ENCODE measurements at places on chromosomes 5 and 9. TPM values are rescaled to one million over a fixed set of nuclear protein-coding genes. Genes with fewer than 3 reads are reported as not detected.

- H3K4me1 ChIP-seq: peaks cover 3% of the 10 kb centered on the region
- H3K36me3 ChIP-seq: no peaks in the 10 kb centered on the region
- H3K27ac ChIP-seq: no peak overlapping the region
- no peaks in the 10 kb centered on the region for H3K27me3 ChIP-seq
Measured at GRCh38 chr5:152349683-152350526, 55.2 kb downstream of the NMUR2 start.

GRCh38 chr9:129875181-129875611 lies 39.9 kb downstream of the USP20 start:
- peaks cover 49% of the 10 kb centered on the region for H3K36me3 ChIP-seq
- H3K27ac ChIP-seq: no peak overlapping the region
- DNase-seq: no peak
- no peak overlapping the region for H3K4me3 ChIP-seq

DNA sequence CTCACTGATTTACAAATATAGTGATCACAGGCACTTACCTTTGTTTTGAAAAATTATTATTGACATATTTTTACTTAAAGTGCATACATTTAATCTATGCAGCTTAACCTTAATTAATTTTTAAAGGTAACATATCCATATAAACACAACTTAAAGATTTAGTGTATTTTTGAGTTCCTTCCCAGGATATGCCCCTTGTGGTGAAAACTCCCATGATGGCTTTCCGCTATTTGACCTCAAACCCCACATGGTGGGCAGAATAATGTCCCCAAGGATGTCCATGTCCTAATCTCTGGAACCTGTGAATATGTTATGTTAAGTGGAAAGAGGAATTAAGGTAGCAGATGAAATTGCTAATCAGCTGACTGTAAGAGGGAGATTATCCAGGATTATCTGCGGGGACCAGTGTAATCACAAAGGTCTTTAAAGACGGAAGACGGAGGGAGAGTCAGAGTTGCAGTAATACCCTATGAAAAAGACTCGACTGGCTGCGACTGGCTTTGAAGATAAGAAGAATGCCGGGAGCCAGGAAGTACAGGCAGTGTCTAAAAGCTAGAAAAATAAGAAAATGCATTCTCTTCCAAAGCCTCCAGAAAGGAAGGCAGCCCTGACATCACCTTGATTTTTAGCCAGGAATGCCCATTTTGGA lies 193.9 kb downstream of the ICE1 start:
- DNase-seq: no peak
- H3K36me3 ChIP-seq: no peaks in the 10 kb centered on the region

GRCh38 chr9:71977003-71977402 lies 65.6 kb downstream of the C9orf85 start:
- no peak for DNase-seq
- no peaks in the 10 kb centered on the region for H3K4me1 ChIP-seq
- no peak overlapping the region for H3K27ac ChIP-seq

GRCh38 chr5:61532983-61533382 lies 200.9 kb downstream of the ZSWIM6 start:
- peaks cover 50% of the 10 kb centered on the region for H3K36me3 ChIP-seq
- no peak overlapping the region for H3K27ac ChIP-seq
- no peaks in the 10 kb centered on the region for H3K4me1 ChIP-seq
- H3K4me3 ChIP-seq: no peak overlapping the region
- no peak for DNase-seq

The OTP gene
- total RNA-seq: not detected

- no peaks in the 10 kb centered on the region for H3K27me3 ChIP-seq
- H3K4me1 ChIP-seq: no peaks in the 10 kb centered on the region
- no peak overlapping the region for H3K4me3 ChIP-seq
- no peak for DNase-seq
- no peak overlapping the region for H3K27ac ChIP-seq
Measured at GRCh38 chr5:128645581-128645980, 107.5 kb upstream of the FBN2 start.

The ADAMTS16 gene
- 0.26 TPM for total RNA-seq

GRCh38 chr5:68193481-68194036 lies 22.0 kb upstream of the PIK3R1 start:
- H3K27me3 ChIP-seq: no peaks in the 10 kb centered on the region
- no peak overlapping the region for H3K27ac ChIP-seq
- H3K4me1 ChIP-seq: no peaks in the 10 kb centered on the region
- no peak overlapping the region for H3K4me3 ChIP-seq
- H3K36me3 ChIP-seq: no peaks in the 10 kb centered on the region
- DNase-seq: no peak

DNA sequence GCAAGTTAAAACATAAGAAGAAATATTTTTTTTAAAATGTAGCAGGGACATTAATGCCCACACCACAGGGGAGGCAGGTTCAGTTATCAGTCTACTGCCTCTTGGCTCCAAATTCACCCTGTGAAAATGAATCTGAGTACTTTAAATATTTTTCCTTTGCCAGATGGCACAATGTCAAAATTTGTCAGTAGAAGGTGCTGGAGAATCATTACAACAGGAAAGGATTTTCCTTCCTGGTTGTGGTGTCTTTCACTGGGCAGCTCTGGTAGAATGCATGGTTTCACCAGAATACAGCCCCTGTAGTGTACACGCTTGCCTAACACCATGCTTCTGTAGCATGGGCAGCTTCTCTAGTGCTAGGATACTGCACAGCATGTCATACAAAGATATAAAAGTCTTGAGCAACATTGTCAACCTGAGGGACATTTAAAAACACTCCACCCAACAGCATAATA lies 9.7 kb upstream of the SREK1 start:
- no peak overlapping the region for H3K27ac ChIP-seq
- no peak overlapping the region for H3K4me3 ChIP-seq
- no peaks in the 10 kb centered on the region for H3K27me3 ChIP-seq
- no peak for DNase-seq
- no peaks in the 10 kb centered on the region for H3K36me3 ChIP-seq

- H3K4me3 ChIP-seq: peak overlapping the region; percentile 55
- no peaks in the 10 kb centered on the region for H3K36me3 ChIP-seq
- peaks cover 34% of the 10 kb centered on the region for H3K4me1 ChIP-seq
- H3K27me3 ChIP-seq: no peaks in the 10 kb centered on the region
Measured at GRCh38 chr9:136977649-136978072, 357 bp downstream of the PTGDS start.

The LURAP1L gene
- 32.3 TPM for total RNA-seq

DNA sequence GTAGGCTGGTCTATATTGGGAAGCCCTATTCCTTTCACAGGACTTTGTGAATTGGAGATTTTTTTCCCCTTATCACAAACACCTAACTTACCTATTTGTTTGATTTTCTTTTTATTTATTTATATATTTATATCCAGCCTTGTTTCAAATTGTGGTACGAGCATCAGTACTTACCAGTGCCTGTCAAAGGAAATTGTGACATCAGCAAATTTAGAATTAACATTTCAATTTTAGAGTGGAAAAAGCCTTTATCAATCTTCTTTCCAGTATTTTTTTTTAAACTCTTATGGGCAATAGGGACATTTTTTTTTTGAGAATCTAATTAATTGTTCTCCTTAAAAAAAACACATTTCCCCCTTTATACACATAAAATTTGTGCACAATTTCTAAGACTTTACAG lies 790.2 kb downstream of the PRELID2 start:
- DNase-seq: no peak
- H3K4me1 ChIP-seq: no peaks in the 10 kb centered on the region
- H3K4me3 ChIP-seq: no peak overlapping the region
- H3K36me3 ChIP-seq: no peaks in the 10 kb centered on the region

DNA sequence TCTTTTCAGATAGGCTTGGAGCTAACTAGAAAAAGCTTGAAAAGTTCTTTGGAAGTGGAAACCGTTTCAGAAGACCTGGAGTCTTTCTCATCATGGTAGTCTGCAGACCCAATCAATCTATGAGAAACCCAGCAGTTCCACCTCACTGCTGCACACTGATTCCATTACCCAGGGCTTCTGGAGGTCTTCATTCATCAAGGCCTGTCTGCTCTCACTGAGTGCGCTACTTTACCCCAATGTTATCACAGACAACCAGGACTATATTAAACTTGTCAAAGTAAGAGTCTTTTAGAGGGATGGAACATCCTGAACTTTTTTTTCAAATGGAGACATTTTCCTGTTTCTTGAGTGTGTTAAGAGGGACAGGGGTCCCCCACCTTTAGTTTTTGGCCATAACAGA lies 93.1 kb downstream of the BOD1 start:
- DNase-seq: no peak
- no peak overlapping the region for H3K4me3 ChIP-seq
- peaks cover 10% of the 10 kb centered on the region for H3K27me3 ChIP-seq
- H3K27ac ChIP-seq: no peak overlapping the region

GRCh38 chr5:125487231-125487630 lies 740.8 kb upstream of the ZNF608 start:
- H3K27me3 ChIP-seq: no peaks in the 10 kb centered on the region
- DNase-seq: no peak
- no peak overlapping the region for H3K4me3 ChIP-seq
- H3K36me3 ChIP-seq: no peaks in the 10 kb centered on the region
- H3K4me1 ChIP-seq: peaks cover 11% of the 10 kb centered on the region

- peak overlapping the region; percentile 99 for H3K27ac ChIP-seq
- no peaks in the 10 kb centered on the region for H3K27me3 ChIP-seq
- peaks cover 33% of the 10 kb centered on the region for H3K4me1 ChIP-seq
Measured at GRCh38 chr5:172007175-172008110, 1.0 kb upstream of the FBXW11 start.

DNA sequence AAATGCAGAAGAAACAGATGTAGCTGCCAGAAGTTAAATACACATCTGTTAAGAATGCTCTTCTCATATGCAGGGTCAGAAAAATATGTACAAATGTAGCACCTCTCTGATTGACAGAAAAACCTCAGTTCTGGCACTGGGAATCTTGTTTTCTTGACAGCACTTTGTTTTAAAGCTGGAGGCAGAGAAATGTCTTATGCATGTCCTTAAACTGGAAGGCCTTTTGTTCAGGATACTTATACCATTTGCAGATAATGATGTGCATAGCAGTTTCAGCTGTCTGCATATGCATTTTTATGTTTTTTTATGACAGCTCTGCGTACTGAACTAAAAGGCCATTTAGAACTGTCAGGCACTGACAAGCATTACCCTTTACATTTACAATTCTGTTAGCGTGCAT lies 567.9 kb downstream of the EBF1 start:
- no peak for DNase-seq
- H3K4me1 ChIP-seq: no peaks in the 10 kb centered on the region
- no peak overlapping the region for H3K27ac ChIP-seq
- no peaks in the 10 kb centered on the region for H3K36me3 ChIP-seq
- H3K27me3 ChIP-seq: no peaks in the 10 kb centered on the region

- no peaks in the 10 kb centered on the region for H3K27me3 ChIP-seq
- H3K27ac ChIP-seq: peak overlapping the region; percentile 47
- H3K4me1 ChIP-seq: peaks cover 14% of the 10 kb centered on the region
- H3K36me3 ChIP-seq: no peaks in the 10 kb centered on the region
- H3K4me3 ChIP-seq: peak overlapping the region; percentile 8
Measured at GRCh38 chr9:92480291-92480771, 2.0 kb downstream of the ASPN start.

GRCh38 chr5:61824396-61824795 lies 481.6 kb upstream of the KIF2A start:
- no peaks in the 10 kb centered on the region for H3K36me3 ChIP-seq
- DNase-seq: no peak
- no peak overlapping the region for H3K27ac ChIP-seq
- H3K4me3 ChIP-seq: no peak overlapping the region
- no peaks in the 10 kb centered on the region for H3K4me1 ChIP-seq

DNA sequence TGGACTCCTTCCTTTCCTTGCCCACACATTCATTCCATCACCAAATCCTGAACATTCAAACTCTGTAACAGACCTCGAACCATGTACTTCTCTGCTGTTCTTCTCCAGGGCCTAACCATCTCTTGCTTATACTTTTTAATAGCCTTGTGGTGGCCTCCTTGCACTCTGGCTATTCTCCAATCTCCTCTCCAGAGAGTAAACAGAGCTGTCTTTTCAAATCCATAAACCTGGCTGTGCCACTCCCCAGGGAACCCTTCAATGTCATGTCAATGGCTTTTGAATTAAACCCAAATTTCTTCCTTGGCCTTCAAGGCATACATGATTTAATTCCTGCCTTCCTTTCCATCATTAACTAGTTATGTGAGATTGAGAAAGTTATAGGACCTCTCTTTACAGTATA lies 277.6 kb upstream of the EFNA5 start:
- no peaks in the 10 kb centered on the region for H3K27me3 ChIP-seq
- no peaks in the 10 kb centered on the region for H3K4me1 ChIP-seq
- no peak overlapping the region for H3K4me3 ChIP-seq
- H3K36me3 ChIP-seq: no peaks in the 10 kb centered on the region

DNA sequence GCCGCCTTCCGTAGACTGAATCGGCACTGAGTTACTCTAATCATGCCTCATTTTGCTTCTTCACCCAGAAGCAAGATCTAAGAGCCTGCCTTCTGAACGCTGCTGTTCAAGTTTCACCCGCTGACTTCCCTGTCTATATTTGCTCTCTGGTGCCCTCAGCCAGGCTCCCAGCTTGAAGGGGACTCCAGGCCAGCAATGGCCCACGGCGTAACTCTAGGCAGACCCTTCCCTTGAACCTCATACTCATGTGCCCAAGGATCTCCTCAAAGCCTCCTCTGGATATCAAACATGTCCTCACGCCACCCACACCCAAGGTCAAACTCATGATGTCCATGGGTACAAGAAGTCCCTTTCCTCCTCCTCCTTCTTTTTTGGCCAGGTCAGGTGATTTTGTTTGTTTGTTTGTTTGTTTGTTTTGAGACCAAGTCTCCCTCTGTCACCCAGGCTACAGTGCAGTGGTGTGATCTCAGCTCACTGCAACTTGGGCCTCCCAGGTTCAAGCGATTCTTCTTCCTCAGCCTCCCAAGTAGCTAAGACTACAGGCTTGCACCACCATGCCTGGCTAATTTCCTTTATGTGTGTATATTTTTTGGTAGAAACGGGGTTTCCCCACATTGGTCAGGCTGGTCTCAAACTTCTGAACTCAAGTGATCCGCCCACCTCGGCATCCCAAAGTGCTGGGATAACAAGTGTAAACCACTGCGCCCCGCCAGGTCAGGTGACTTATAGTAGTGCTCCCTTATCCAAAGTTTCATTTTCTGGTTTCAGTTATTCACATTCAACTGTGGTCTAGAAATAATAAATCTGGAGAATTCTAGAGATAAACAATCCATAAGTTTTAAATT lies 239.0 kb downstream of the SYK start:
- H3K36me3 ChIP-seq: no peaks in the 10 kb centered on the region
- H3K4me1 ChIP-seq: peaks cover 21% of the 10 kb centered on the region
- no peak overlapping the region for H3K27ac ChIP-seq
- H3K27me3 ChIP-seq: no peaks in the 10 kb centered on the region
- DNase-seq: no peak
- H3K4me3 ChIP-seq: no peak overlapping the region

The WDR31 gene
- total RNA-seq: 2.6 TPM

The GRAMD2B gene
- 17.0 TPM for total RNA-seq

The SLC6A3 gene
- 0.52 TPM for total RNA-seq

DNA sequence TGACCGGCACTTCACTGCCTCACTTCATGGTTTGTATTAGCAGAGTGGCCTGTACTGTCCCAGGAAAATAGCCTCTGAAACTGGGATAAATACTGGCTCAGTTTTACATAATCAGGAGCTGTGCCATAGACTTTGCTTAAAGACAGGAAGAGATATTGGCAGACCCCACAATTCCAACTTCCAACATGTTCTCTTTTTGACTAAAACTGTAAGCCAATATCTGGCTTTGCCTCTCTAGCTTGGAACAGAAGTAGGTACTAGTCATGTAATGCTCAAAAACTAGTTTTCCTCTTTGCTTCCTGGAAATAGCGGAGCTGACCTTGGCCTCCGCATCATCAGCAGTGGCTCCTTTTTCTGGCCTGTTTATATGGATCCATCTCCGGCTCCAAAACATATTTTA lies 276.9 kb downstream of the CDH9 start:
- H3K27ac ChIP-seq: no peak overlapping the region
- no peak overlapping the region for H3K4me3 ChIP-seq
- DNase-seq: no peak
- no peaks in the 10 kb centered on the region for H3K36me3 ChIP-seq
- no peaks in the 10 kb centered on the region for H3K27me3 ChIP-seq
